Hematopoietic multipotent progenitor cell treated with erythropoietin and hydrocortisone succinate and interleukin-3 and kit ligand, for 4 days (in vitro differentiated cells): ENCODE measurements at places on chromosomes 13 and 19.

DNA sequence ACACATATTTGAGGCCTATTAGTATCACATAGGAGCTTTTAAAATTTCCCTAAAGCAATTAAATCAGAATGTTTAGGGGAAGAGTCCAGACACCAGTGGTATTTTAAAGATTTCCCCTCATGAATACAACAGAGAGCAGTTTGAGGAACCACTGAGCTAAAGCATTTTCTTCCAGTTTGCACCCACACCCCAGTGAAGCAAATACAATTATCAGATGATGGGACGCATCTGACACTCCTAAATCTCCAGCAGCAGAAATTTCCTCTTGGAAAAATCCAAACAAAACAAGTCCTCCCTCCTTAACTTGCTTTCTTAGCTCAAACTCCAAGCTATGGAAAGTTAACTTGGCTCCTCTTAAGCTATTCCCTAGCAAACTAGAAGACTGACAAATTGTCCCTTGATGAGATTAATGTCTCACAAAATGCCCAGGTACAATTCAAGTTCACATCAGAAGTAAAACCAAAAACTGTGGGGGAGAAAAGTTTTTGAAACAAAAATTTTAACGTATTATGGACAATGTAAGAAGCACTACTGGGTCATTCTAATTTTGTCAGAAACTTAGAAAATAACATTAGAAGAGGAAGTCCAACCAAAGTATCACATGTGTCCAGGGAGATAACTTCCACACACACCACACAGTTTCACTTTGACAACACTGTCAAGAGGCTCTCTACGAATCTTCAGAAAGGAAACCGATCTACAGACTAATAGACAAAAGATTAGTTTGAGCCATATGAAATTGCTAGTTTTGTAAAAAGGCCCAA is 74.1 kb downstream of the ABCC4 start:
- peak; percentile 93 for DNase-seq

DNA sequence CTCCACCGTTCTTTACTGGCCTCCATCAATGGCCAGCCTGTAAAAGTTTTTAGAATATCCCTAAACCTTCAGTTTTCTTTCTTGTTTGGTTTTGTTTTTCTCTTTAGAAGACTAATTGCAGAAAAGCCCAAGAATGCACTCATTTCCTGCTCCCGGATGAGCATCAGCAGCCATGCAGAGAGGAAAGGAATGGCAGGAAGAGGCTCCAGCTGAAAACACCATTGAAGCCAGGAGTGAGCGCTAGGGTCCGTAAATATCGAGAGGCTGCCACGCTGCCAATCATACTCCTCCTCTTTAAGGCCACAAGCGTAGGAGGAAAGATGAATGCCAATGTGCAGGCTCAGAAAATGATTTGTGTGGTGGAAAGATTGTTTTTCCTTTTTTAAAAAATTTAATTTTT is 57.4 kb upstream of the UBE2L5 start:
- no peak for DNase-seq

- no peak for DNase-seq
Measured at GRCh38 chr13:65309906-65310305, 1920.2 kb downstream of the PCDH9 start.

- DNase-seq: no peak
Measured at GRCh38 chr13:23945612-23946011, 48.3 kb upstream of the C1QTNF9B start.
